Activated CD8-positive, alpha-beta memory T cell treated with anti-CD3 and anti-CD28 coated beads for 4 hours (primary cell): ENCODE measurements at places on chromosomes 2 and 18.
A peak's percentile ranks its signal among the peaks of the same experiment; 100 is the strongest.

DNA sequence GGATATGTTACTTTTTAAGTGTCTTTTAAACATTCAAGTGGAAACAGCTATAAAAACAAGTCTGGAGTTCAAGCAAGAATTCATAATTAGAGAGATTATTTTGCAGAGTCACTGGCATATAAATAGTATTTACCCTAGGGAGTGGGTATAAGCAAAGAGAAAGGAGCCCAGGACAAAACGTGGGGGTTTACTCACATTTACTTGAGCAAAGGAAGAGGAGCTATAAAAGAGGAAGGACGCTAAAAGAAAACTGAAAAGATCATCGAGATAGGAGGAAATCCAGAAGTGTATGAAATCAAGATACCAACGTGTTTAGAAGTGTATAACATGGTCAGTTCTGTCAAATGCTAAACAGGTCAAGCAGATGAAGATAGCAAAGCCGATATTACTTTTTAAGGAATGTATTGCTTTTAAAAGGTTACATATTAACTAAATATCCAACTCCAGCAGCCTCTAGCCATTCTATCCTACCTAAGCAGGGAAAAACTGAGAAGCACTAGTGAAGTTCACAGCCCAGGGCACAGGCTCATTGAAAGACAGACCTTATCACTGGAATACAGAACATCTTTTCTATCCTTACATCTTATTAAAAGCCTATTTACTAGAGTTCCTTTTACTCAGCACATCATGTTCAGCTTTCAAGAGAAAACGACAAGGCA lies 8.6 kb downstream of the KANSL1L start:
- DNase-seq: no peak

DNA sequence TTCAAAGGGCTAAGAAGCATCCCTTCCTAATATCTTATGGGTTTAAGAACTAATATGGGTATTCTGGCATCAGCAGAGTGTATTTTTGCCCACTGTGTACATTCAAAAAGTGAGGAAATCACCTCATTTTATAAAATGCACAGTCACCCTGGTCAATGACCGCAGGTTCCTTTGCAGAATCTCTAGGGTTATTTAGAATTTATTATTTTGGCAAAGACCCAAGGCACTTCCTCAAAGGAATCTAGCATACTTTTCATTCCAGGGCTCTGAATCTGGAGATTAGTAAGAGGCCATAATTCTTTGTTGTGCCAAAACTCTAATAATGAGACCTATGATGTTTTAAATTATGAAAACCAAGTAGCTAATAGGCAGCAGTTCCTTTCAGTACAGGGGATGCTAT lies 27.2 kb upstream of the CDH2 start:
- no peak for DNase-seq

- no peak for DNase-seq
Observed at GRCh38 chr18:3321133-3321812, 59.3 kb downstream of the MYL12B start.

DNA sequence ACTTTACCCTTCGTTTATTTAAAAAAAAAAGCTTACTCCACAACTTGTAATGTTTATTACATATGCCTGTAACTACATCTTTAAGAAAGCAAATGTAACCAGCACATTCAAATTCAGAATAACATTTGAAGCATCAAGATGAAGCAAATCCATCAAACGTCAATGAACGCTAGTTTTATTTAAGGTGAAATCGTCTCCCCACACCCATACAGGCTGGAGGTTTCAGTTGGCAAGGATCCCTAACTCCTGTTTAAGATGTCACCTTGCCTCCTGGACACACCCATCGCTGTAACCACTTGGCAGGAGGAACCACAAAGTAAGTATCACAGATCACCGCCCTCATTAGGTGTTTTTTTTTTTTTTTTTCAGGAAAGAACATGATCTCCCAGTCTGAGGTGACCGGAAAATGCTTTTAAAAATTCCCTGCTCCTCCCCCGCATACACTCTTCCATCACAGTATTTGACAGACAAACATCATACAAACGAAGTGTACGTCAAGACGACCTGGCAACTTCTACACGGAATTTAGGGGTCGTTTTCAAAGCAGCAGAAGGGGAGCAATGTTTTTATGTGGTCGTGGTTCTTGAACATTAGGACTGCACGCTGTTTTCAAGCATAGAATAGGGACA lies 19.7 kb upstream of the STPG4 start:
- no peak for DNase-seq

DNA sequence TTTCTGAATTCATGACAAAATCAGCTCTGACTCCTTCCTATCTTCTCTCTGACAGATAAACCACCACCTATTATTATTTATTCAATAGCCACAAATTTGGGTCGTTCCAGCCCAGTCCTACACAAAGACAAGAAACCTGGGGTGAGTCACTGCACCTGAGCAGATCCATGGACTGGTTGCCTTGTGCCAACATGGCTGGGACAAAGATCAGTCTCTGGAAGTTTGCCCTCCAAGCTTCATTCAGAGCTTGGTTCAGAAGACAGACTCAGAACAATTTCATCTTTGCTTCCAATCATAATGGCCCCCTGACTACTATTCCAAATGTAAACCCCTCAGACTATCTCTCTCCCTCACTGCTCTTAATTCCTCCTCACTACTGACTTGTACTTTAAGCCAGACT lies 9.6 kb upstream of the EXOC6B start:
- DNase-seq: no peak

GRCh38 chr2:205003288-205003687 lies 458.0 kb downstream of the PARD3B start:
- no peak for DNase-seq

GRCh38 chr2:120419955-120420354 lies 74.0 kb downstream of the INHBB start:
- DNase-seq: no peak

DNA sequence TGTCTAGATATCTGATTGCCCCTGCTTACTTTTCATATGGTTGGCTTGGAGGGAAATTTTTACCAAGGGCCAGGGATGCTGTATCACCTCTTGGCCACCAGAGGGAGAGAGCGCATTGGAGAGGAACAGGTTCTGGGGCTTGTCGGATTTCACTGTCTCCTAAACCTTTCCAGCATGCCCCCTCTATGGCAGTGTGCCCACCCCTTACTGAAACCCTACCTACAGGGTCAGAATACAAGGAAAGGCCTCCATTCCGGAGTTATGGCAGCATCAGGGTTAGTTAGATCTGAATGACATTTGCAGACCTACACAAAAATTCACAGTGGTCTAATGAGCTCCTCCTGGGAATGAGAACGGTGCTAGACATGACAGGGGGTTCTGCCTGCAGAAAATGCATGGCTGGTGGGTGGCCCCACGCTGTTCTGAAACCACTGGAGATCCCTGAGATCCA lies 5.8 kb downstream of the SLC14A2 start:
- DNase-seq: peak; percentile 5

DNA sequence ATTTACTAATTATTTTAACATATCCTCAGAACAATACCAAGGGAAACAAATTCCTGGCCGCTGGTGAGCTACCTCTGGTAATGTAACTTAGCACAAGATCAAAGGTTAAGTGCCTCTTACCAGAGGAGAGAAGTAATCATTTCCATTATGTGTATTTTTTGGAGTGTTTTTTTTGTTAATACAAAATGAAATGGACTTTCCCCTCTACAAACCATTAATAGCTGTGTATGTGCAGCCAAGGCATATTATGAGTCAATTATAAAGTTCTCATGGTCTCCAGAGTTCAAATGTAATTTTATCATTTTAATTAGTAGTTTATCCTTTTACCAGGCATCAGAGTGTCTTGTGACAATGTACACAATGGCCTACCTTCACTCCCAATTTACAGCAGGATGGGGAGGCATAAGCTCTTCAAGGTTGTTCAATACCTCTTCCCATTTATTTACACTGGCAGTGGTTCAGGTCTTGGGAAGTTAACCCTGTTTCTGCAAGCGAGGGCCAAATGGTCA lies 242.2 kb downstream of the TGIF1 start:
- DNase-seq: no peak

DNA sequence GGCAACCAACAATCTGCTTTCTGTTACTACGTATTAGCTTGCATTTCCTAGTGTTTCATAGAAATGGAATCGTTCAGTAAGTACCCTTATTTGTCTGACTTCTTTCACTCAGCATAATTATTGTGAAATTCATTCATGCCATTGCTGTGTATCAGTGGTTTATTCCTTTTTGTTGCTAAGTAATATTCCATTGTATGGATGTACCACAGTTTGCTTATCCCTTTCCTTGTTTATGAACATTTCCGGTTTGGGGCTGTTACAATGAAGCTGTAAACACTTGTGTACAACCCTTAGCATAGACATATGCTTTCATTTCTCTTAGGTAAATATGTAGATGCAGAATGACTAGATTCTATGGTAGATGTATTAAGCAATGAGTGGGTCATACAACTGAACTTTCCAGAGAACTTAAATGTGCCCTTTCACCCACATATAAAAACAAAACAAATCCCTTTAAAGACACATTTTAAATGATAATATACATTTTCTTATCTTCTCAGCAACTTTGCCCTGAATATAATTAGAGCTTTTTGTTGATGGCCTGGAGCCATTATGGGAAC lies 21.9 kb downstream of the FER1L5 start:
- DNase-seq: no peak

GRCh38 chr2:147390475-147390874 lies 454.4 kb upstream of the ACVR2A start:
- no peak for DNase-seq

GRCh38 chr2:11750422-11750821 lies 4.0 kb downstream of the LPIN1 start:
- DNase-seq: peak; percentile 48

GRCh38 chr2:48548840-48549239 lies 18.9 kb downstream of the STON1 start:
- no peak for DNase-seq

DNA sequence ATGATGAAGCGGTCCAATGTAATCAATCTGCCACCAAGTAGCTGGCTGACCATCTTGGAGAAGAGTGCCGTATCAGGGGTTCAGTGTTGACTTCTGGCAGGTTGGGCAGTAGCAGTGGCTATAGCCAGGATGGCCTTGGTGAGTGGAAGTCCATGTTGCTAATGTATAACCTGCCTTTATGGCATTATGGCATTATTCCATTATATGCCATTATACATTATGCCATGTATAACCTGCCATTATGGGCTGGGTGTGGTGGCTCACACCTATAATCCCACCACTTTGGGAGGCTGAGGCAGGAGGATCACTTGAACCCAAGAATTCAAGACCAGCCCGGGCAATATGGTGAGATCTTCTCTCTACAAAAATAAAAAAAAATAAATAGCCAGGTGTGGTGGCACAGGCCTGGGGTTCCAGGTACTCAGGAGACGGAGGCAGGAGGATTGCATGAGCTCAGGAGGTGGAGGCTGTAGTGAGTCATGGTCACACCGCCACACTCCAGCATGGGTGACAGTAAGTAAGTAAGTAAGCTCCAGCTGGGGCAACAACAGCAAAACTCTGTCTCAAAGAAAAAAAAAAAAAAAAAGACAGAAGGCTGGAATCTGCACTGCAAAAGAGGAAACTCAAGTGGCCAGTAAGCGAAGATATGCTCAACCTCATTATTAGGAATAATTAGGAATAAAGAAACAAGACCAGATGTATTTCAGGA lies 24.4 kb upstream of the EMILIN2 start:
- no peak for DNase-seq

GRCh38 chr18:24270937-24271380 lies 126.7 kb downstream of the OSBPL1A start:
- no peak for DNase-seq

GRCh38 chr2:240528406-240529040 lies 29.3 kb downstream of the ANKMY1 start:
- no peak for DNase-seq

- no peak for DNase-seq
Observed at GRCh38 chr2:174711206-174711605, 53.1 kb downstream of the CHRNA1 start.

GRCh38 chr2:196249860-196250259 lies 78.5 kb upstream of the STK17B start:
- DNase-seq: no peak

DNA sequence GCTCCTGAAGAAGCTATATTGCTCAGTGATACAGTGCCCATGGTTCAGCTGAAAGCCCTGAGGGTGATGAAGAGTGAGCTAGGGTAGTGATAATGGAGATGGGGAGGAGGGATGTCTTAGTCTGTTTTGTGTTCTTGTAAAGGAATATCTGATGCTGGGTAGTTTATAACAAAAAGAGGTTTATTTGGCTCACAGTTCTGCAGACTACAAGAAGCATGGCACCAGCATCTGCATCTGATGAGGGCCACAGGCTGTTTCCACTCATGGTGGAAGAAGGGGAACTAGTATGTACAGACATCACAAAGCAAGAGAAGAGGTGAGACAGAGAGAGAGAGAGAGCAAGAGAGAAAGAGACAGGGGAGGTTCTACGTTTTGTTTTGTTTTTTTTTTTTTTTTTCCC lies 417.3 kb upstream of the TRIB2 start:
- no peak for DNase-seq
